Kidney glomerular epithelial cell (primary cell): ENCODE measurements at places on chromosomes 1 and 21.

GRCh38 chr21:36208326-36209013 is 51.8 kb downstream of the DOP1B start:
- no peak for DNase-seq

GRCh38 chr1:172121081-172121717 is 279.9 kb downstream of the DNM3 start:
- DNase-seq, result no peak

- DNase-seq, result no peak
These were observed 70.4 kb upstream of the CD55 start for GRCh38 chr1:207251066-207251465.

DNA sequence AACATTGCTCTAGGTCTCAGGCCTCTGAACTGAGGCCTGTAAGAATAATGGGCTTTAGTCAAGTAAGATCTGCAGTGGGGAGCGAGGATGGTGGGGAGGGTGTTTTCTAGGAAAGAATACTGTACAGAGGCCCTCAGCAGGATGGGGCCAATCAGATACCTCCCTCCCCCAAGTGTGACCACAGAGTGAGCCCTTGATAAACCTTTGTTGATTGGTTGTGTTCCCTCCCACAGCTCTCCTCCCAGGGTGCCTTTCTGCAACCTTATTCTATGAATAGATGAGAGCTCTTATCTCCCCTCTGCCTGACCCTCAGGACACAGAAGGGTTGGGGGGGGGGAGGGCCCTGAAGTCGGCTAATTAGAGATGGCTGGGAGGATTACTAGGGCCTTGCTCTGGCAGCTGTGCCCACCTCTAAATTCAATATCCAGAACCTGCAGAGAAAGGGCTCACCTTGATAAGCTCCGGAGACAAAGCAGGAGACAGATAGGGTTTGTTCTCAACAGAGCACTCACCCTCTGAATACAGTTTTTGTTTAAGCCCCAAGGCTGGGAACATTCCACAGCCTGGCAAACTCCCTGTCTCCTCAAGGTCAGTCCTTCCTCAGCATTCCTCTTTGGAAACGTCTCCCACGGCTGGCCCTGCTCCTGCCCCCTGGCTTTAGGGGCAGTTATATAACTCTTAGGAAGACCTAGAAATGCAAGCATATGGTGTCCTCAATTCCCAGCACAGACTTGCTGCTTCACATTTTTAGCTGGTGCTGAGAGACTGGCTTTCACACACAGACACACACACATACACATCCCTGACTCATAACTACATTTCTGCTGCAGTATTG is 42.9 kb downstream of the ATP1A1 start:
- DNase-seq, result no peak

- DNase-seq, result no peak
These were observed 12.6 kb downstream of the MAP7D1 start for GRCh38 chr1:36168514-36168913.
